ENCODE measurements at places on chromosomes 2 and 18.

DNA sequence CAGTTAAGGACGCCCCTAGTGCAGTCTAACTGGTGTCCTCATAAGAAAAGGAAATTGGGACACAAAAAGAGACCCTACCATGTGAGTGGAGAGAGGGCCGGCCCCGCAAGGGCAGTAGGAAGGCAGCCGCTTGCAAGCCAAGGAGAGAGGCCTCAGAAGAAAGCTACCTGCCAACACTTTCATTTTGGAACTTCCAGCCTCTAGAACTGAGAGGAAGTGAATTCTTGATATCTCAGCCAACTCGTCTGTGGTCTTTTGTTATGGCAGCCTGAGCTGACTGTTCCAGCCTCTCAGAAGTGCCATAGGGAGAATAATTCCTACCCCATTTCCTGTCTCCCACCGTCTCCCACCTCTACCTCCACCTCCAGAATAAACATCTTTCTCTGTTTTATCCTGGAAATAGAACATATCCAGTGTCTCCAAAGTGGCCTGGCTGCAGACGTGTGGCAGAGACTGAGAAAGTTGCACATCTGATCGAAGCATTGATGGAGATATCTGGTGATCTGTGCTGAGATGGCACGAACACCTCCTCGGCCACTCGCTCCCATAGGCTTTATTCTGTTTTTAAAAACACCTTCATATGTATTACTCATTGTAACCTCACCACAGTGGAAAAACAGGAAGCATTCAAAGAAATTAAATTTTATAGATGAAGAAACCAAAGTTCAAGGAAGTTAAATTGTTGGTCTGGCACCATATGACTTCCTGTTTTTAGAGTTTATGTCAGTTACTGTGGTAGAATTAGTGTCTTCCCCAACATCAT, 39.5 kb upstream of the MARCO start:
- no peak for DNase-seq

DNA sequence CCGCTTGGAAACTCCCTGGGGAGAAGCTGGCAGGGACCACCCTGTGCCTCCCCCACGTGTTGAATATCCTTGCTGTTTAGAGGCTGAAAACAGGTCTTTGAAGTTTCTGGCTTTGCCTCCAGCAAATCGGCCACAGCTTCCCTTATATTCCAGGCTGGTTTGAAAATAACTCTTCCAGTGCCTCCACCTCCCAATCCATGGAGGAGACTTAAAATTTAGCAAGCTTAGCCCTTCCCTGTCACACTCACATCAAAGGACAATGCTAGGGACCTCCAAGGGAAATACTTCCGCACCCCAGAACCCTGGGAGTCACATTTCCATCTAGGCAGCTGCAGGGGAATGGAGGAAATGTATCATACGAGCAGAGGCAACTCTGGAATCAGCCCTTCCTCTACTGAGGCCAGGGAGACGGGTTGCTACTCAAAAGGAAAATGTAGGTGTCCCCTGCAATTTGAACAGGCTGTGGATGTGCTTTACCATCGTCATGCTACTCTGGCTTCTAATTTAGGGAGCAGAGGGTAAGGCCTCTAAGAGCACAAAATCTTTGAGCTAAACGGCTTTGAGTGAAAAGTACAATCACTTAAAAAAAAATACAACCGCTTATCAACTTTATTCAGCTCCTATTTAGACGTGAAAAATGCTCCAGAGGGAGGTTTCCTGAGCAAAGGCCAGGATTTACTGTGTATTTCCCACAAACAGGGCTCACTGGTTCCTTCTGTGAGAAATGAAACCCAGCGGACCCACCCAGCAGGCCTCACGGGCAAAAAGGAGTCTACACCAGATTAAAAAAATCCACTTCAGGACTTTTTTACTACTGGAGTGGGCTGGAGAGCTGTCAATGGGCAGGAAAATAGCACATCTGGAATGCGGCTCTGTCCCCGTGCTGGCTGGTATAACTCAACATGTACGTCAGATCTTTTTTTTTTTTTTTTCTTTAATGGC, 49.4 kb upstream of the PKDCC start:
- DNase-seq, result no peak

- no peak for DNase-seq
These were observed 62.0 kb downstream of the KCNF1 start for GRCh38 chr2:10973766-10974165.

DNA sequence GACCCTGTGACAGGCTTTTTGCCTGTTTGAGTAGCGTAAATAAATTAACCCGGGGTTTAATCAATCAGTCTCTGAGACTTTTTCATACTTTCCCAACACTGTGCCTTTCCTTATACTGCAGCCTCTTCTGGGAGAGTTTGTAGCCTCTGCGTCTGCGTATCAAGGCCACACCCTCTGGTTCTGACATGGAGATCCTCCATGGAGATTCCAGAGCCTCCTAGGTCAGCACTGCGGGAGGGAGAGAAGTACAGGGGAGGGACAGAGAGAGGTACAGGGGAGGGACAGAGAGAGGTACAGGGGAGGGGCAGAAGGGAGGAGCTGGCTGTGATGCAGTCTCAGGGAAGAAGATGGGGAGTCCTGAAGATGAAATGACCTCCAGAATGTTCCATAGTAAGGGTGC, 166.0 kb downstream of the ARL4C start:
- DNase-seq, result no peak

GRCh38 chr18:47756364-47757016, 174.0 kb downstream of the SMAD2 start:
- no peak for DNase-seq

- no peak for DNase-seq
These were observed 54.0 kb upstream of the CYP1B1 start for GRCh38 chr2:38129987-38130386.
